CD4-positive, alpha-beta memory T cell (primary cell): ENCODE measurements at places on chromosomes 3 and 15. TPM values are rescaled to one million over a fixed set of nuclear protein-coding genes. Genes with fewer than 3 reads are reported as not detected.

DNA sequence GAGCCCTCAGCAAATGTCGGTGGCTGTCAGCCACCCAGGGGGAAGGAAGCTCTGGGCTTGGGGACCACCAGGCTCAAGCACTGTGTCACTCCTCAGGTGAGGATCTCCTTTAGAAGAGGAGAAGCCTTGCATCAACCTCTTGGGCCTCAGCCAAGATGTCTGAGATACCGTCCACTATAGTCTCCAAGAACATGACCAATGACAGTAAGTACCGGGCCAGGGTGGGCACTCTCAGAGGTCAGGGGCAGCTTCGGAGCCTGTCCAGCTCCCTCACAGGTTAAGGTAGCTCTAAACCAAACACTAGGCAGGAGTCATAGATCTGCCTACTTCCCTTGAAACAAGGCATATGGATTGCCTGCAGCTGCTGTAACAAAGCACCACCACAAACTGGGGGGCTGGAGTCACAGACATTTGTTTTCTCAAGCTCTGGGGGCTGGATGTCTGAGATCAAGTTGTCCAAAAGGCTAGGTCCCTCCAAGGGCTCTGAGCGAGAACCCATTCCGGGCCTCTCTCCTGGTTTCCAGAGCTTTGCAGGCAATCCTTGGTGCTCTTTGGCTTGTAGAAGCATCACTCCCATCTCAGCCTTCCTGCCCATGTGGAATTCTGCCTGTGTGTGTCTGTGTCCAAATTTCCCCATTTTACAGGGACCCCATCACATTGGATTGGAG lies 1.3 kb downstream of the CFAP100 start:
- H3K27ac ChIP-seq: no peak overlapping the region
- H3K36me3 ChIP-seq: no peaks in the 10 kb centered on the region
- no peaks in the 10 kb centered on the region for H3K4me1 ChIP-seq
- no peak overlapping the region for H3K4me3 ChIP-seq
- no peak for DNase-seq

- DNase-seq: no peak
- no peaks in the 10 kb centered on the region for H3K4me1 ChIP-seq
- H3K27me3 ChIP-seq: peaks cover 20% of the 10 kb centered on the region
- no peak overlapping the region for H3K4me3 ChIP-seq
These were observed 827 bp downstream of the WNT5A start for GRCh38 chr3:55486101-55486856.

- no peaks in the 10 kb centered on the region for H3K27me3 ChIP-seq
- H3K27ac ChIP-seq: no peak overlapping the region
- DNase-seq: no peak
These were observed 90.5 kb upstream of the DGKG start for GRCh38 chr3:186452517-186452916.

DNA sequence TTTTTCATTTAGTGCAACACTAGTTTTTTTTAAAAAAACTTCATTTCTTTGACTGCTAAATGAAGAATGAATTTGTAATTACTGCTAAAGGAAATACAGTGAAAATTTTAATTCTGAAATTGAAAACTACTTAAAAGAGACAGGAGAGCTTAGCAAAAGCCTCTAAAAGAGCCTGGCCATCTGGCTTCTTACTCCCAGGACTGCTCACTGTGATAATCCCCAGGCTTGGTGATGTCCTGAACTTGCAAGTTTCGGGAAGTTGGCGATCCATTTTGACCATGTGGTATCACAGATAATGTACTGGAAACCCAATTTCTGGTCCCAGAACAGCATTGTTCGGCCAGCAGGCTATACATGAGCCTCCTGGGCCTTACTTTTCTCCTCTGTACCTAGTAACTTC lies 292.1 kb downstream of the FGF12 start:
- H3K27ac ChIP-seq: no peak overlapping the region
- H3K4me1 ChIP-seq: no peaks in the 10 kb centered on the region
- DNase-seq: no peak
- no peaks in the 10 kb centered on the region for H3K27me3 ChIP-seq
- H3K4me3 ChIP-seq: no peak overlapping the region
- H3K36me3 ChIP-seq: no peaks in the 10 kb centered on the region

DNA sequence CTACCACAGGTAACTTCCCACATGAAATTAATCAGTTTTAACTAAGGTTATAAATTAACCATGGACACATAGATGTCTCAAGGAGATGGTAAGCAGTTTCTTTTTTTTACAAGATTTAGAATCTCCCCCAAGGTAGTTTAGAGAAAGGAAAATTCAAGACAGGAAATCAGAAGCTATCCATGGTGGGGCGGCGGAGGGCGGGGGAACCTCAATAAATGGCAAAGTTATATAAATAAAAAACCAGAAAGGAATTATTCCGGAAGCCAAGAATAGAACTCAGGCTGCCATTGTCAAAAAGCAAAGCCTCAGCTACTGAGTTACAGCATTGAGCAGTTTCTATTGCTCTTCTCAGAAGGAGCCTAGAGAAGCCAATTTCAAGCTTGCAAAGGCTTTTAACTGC lies 172.1 kb upstream of the SMAD3 start:
- H3K36me3 ChIP-seq: no peaks in the 10 kb centered on the region
- no peak overlapping the region for H3K27ac ChIP-seq

DNA sequence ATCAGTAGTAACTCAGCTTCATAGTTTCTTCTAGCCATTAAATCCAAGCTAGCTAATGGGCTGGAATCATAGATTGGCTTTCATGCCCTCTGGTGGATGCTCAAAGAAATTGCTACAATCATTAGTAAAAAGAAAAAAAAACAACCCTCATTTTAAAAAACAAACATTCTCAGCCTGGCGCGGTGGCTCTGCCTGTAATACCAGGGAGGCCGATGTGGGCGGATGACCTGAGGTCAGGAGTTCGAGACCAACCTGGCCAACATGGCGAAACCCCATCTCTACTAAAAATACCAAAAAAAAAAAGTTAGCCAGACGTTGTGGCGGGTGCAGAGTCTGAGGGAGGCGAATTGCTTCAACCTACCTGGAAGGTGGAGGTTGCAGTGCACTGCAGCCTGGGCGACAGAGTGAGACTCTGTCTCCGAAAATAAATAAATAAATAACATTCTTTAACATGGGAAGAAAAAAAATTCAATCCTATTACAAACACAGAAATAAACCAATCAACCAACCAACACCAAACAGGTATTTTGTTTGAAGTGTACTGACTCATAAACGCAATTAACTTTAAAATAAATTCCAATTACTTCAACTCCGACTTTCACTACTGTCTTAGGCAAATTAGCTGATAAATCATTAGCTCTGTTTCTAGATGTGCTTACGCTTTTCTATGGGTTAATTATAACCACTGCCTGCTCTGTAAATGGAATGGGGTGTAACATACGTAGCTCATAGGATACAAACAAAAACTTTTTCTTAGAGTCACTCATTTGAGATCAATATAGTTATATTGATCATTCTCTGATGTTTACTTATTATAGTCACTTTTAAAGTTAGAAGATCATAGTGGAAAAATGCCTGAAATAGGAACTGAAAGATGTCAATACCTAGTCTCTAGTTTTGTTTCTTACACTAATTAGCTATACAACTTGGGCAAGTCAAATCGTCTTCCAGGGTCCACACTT lies 24.9 kb downstream of the TMEM207 start:
- DNase-seq: peak; percentile 44
- no peaks in the 10 kb centered on the region for H3K4me1 ChIP-seq
- H3K36me3 ChIP-seq: no peaks in the 10 kb centered on the region
- no peaks in the 10 kb centered on the region for H3K27me3 ChIP-seq
- no peak overlapping the region for H3K4me3 ChIP-seq

DNA sequence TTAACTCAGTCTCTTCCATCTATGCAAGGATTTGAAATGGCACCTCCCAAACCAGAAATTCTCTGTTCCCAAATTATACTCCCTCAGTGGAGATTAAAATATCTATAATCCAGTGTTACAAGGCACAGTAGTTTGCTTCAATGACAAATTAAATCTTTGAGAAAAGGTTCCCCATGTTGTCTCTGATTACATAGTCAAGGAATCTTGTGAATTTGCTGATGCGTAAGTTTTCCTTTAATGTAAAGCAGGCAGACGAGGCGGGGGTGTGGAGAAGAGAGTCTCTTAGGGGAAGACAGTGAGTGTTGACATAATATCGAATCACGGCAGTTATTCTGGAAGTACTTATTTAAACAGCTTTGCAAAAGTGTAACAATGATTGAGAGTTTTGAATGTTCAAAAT lies 236.4 kb upstream of the RARB start:
- no peaks in the 10 kb centered on the region for H3K36me3 ChIP-seq
- no peak for DNase-seq
- no peaks in the 10 kb centered on the region for H3K27me3 ChIP-seq
- no peak overlapping the region for H3K4me3 ChIP-seq
- no peak overlapping the region for H3K27ac ChIP-seq

DNA sequence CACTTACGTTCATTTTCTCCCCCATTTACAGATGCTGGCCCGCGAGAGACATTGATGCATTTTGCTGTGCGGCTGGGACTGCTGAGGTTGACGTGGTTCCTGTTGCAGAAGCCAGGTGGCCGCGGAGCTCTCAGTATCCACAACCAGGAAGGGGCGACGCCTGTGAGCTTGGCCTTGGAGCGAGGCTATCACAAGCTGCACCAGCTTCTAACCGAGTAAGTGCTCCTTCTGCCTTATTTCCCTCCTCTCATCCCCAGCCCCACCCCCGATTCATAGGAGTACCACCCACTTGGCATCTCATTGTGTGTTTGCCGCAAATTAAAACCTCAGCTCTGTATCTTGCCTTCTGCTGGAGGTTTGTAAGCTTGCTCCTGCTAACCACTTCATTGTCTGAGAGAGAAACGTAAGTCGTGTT lies 163.3 kb downstream of the AKAP13 start:
- DNase-seq: peak; percentile 39
- no peak overlapping the region for H3K4me3 ChIP-seq
- no peaks in the 10 kb centered on the region for H3K27me3 ChIP-seq
- peaks cover 35% of the 10 kb centered on the region for H3K4me1 ChIP-seq
- no peaks in the 10 kb centered on the region for H3K36me3 ChIP-seq

DNA sequence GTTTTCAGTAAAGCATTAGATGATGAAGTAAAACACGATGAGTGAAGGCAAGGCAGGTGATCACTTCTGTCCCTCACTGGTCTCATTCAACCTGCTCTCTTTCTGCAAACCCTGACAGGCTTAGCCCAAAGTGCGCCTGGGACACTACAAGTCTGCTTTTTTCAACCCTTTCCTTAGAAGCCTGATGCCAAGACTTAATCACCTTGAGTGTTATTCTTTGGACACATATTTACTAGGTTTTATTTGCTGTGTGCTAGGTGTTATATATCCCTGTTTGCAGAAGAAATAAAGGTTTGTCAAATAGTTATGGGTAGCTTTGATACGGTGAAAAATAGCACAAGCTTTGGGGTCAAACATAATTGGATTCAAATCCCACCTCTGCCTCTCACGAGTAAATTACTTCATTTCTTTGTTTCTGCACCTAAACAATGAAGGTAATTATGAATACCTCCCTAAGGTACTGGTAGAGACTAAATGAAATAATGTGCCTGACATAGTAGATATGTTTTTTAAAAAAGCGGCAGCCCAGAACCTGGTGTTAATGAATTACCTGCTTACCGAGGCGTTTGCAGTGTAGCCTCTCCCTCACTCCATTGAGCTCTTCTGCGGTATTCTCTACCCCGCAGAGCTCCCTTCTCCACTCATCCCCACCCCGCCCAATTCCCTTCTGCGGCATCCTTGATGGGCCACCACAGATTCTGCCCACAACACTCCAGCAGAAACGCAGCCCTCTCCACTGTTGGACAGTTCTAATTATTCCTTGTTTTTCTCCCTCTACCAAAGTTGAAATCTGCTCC lies 269.0 kb upstream of the TPM1 start:
- no peak overlapping the region for H3K4me3 ChIP-seq
- no peak overlapping the region for H3K27ac ChIP-seq
- H3K27me3 ChIP-seq: no peaks in the 10 kb centered on the region
- no peak for DNase-seq

DNA sequence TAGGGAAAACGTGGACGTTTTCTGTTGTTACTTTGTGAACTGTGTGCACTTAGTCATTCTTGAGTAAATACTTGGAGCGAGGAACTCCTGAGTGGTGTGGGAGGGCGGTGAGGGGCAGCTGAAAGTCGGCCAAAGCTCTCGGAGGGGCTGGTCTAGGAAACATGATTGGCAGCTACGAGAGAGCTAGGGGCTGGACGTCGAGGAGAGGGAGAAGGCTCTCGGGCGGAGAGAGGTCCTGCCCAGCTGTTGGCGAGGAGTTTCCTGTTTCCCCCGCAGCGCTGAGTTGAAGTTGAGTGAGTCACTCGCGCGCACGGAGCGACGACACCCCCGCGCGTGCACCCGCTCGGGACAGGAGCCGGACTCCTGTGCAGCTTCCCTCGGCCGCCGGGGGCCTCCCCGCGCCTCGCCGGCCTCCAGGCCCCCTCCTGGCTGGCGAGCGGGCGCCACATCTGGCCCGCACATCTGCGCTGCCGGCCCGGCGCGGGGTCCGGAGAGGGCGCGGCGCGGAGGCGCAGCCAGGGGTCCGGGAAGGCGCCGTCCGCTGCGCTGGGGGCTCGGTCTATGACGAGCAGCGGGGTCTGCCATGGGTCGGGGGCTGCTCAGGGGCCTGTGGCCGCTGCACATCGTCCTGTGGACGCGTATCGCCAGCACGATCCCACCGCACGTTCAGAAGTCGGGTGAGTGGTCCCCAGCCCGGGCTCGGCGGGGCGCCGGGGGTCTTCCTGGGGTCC lies at the start of gene TGFBR2:
Gene TGFBR2 (plus strand): TSS at position 301 of the 731 bp plus-strand sequence. CDS start 283 bp downstream, at position 584.
- peak within 1 kb of the TSS; percentile 82 for H3K4me3 ChIP-seq
- no peaks in the 10 kb centered on the region for H3K27me3 ChIP-seq
- peak; percentile 69 for DNase-seq
- H3K4me1 ChIP-seq: peaks cover 57% of the 10 kb centered on the region
- peak within 1 kb of the TSS; percentile 85 for H3K27ac ChIP-seq

- no peaks in the 10 kb centered on the region for H3K27me3 ChIP-seq
- no peaks in the 10 kb centered on the region for H3K36me3 ChIP-seq
- H3K4me1 ChIP-seq: no peaks in the 10 kb centered on the region
- H3K27ac ChIP-seq: no peak overlapping the region
These were observed 15.5 kb upstream of the PLXNA1 start for GRCh38 chr3:126967386-126967785.

- H3K27ac ChIP-seq: no peak overlapping the region
- no peak overlapping the region for H3K4me3 ChIP-seq
- H3K36me3 ChIP-seq: peaks cover 24% of the 10 kb centered on the region
- no peak for DNase-seq
- H3K4me1 ChIP-seq: peaks cover 6% of the 10 kb centered on the region
- H3K27me3 ChIP-seq: no peaks in the 10 kb centered on the region
These were observed 28.3 kb upstream of the STIMATE start for GRCh38 chr3:52925405-52926313.

DNA sequence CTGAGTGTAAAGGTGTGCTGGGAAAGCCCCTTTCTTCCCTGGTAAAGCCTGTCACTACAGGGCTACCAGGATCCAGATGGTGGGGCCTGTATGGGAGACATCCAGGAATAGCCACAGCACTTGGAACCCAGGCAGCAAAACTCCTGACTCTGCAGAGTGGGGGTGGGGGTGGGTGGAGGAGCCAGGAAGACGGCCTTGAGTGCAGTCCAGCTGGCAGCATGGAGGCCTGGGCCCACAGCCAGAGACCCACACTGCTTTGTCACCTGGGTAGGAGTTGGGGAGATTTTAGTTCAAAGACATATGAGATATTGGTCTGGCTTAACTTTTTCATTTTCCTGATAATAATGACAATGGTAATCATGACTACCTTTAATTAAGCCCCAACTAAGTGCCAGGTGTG lies 116.7 kb upstream of the MRPS22 start:
- H3K36me3 ChIP-seq: no peaks in the 10 kb centered on the region
- no peak for DNase-seq
- no peak overlapping the region for H3K27ac ChIP-seq
- no peak overlapping the region for H3K4me3 ChIP-seq

Gene BDH1
- 61.1 TPM for total RNA-seq

Gene IL17RB
- 0.64 TPM for total RNA-seq

Gene TOPAZ1
- not detected for total RNA-seq

Gene MAGI1
- total RNA-seq: 0.20 TPM

Gene GOLGA8J
- total RNA-seq: not detected

Gene CCDC54
- total RNA-seq: not detected
